ENCODE measurements at places on chromosomes 11 and 22.
A peak's percentile ranks its signal among the peaks of the same experiment; 100 is the strongest.

- no peak overlapping the region for H3K4me3 ChIP-seq
- H3K27me3 ChIP-seq, result no peaks in the 10 kb centered on the region
- peaks cover 6% of the 10 kb centered on the region for H3K4me1 ChIP-seq
These were observed 6.4 kb downstream of the DGKZ start for GRCh38 chr11:46353698-46354097.

DNA sequence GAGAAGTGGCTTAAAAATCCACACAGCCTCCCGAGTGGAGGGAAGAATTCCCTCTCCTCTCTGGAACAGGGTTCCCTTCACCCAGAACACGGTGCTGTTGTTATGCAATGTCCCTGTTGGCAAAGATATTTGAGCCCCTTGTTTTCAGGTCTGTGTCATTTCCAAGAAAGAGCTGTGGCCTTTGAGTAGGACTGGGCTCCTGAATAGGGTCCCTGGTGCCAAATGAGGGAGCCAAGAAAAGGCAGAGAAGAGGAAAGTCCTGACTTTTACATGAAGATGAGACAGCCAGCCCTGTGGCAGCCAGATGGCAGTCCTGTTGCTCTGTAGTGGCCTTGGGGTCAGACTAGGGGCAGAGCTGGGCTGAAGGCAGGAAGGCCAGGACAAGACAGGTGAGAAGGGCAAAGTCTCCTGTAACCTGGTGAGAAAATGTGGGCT is 51.2 kb upstream of the ELF5 start:
- H3K36me3 ChIP-seq, result no peaks in the 10 kb centered on the region
- H3K27ac ChIP-seq, result no peak overlapping the region
- no peaks in the 10 kb centered on the region for H3K27me3 ChIP-seq
- H3K4me1 ChIP-seq, result no peaks in the 10 kb centered on the region
- peak; percentile 57 for DNase-seq
- no peak overlapping the region for H3K4me3 ChIP-seq

DNA sequence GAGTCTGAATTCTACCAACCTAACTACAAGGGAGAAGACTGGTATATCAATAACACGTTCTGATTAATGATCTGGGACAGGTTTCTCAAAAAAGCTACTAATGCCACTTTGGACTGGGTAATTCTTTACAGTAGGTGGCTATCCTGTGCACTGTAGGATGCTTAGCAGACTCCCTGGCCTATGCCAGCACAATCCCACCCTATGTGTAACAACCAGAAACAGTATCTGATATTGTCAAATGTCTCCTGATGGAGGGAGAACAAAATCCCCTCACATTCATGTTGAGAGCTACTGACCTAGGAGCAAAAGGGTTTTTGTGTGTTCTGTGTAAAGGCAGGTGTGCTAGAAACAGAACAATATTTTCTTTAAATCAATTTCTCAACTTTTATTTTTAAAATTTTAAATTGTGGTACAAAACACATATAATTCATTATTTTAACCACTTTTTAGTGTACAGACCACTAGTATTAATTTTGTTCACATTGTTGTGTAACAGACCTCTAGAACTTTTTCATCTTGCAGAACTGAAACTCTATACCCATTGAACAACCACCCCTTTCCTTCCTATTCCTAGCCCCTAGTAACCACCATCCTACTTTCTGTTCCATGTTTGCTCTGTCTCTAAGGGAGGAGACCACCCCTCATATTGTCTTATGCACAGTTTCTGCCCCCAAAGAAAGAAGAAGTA is 2.1 kb upstream of the MS4A6A start:
- H3K4me3 ChIP-seq, result no peak overlapping the region
- H3K27me3 ChIP-seq, result no peaks in the 10 kb centered on the region
- H3K4me1 ChIP-seq, result no peaks in the 10 kb centered on the region
- H3K36me3 ChIP-seq, result peaks cover 5% of the 10 kb centered on the region
- no peak overlapping the region for H3K27ac ChIP-seq

DNA sequence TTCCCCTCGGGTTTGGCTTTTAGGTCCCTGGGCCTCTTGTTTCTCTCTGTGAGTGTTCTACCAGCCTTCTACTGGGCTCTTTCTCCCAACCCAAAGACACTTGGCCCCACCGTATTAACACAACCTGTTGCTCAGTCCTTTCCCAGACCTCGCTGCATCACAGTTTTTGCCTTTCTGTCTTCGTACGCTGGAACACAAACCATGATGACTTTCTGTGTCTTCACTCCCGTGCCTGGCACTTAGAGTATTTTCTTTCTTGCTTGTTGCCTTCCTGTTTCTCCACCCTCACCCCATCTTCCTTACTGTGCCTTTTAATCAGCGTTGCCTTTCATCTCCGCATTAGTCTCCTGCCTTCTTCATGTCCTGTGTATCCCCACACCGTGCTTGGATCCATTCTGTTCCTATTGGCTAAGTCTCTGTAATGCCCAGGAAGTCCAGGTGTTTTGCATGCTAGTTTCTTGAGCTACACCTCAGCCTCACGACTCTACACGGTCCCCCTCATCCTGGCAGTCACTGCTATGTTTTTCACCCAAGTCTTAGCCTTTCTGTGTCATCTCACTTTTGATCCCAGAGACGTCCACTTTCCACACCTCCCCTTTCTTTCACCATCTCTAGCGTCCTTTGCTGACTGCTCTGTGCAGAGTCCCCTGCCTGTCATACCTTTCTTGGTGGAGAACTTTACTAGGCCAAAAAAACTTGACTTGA is 1.6 kb downstream of the MARK2 start:
- no peak for DNase-seq
- H3K27ac ChIP-seq, result no peak overlapping the region
- no peaks in the 10 kb centered on the region for H3K27me3 ChIP-seq
- H3K4me3 ChIP-seq, result peak overlapping the region; percentile 95
- H3K36me3 ChIP-seq, result peaks cover 16% of the 10 kb centered on the region
- peaks cover 14% of the 10 kb centered on the region for H3K4me1 ChIP-seq

GRCh38 chr11:69921128-69922014 is 102.2 kb upstream of the FGF3 start:
- peak; percentile 25 for DNase-seq
- no peaks in the 10 kb centered on the region for H3K27me3 ChIP-seq
- H3K4me3 ChIP-seq, result no peak overlapping the region

GRCh38 chr22:39416319-39416718 is 16.7 kb downstream of the TAB1 start:
- H3K4me3 ChIP-seq, result no peak overlapping the region
- peaks cover 33% of the 10 kb centered on the region for H3K36me3 ChIP-seq
- H3K27ac ChIP-seq, result no peak overlapping the region
- no peaks in the 10 kb centered on the region for H3K4me1 ChIP-seq
- H3K27me3 ChIP-seq, result no peaks in the 10 kb centered on the region
- DNase-seq, result no peak

GRCh38 chr11:125494561-125494960 is 1.5 kb downstream of the FEZ1 start:
- peaks cover 5% of the 10 kb centered on the region for H3K4me1 ChIP-seq
- peak overlapping the region; percentile 99 for H3K4me3 ChIP-seq
- no peaks in the 10 kb centered on the region for H3K27me3 ChIP-seq
- no peak for DNase-seq

GRCh38 chr22:50270666-50271394 is 650 bp upstream of the MAPK11 start:
- H3K27me3 ChIP-seq, result peaks cover 15% of the 10 kb centered on the region
- no peaks in the 10 kb centered on the region for H3K4me1 ChIP-seq
- peak; percentile 84 for DNase-seq
- peaks cover 18% of the 10 kb centered on the region for H3K36me3 ChIP-seq
- peak overlapping the region; percentile 42 for H3K4me3 ChIP-seq

DNA sequence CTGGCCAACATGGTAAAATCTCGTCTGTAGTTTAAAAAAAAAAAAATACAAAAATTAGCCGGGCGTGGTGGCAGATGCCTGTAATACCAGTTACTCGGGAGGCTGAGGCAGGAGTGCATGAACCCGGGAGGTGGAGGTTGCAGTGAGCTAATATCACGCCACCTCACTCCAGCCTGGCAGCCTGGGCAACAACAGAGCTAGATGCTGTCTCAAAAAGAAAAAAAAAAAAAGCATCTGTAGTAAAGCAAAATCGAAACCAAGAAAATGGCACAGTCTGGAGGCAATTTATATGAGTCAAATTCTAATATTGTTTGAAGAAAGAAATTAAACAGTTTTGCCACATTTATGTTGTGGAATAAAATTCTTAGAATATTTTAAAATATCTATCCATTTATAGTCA is 365.0 kb upstream of the CHORDC1 start:
- H3K36me3 ChIP-seq, result peaks cover 18% of the 10 kb centered on the region
- DNase-seq, result no peak
- no peaks in the 10 kb centered on the region for H3K27me3 ChIP-seq
- no peak overlapping the region for H3K4me3 ChIP-seq
- H3K27ac ChIP-seq, result no peak overlapping the region

DNA sequence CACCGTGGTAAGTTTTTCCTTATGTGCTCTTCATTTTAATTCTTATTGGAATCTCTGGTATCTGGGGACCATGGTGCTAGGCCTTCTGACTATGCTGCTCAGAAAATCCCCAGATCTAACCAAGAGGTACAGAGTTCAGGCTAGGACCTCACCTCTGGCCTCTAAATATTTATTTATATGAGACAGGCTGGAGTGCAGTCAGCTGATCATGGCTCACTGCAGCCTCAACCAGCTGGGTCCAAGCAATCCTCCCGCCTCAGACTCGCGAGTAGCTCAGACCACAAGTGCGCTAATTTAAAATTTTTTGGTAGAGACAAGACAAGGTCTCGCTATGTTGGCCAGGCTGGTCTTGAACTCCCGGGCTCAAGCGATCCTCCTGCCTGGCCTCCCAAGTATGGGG is 38.4 kb downstream of the PKNOX2 start:
- H3K4me3 ChIP-seq, result no peak overlapping the region
- H3K27me3 ChIP-seq, result no peaks in the 10 kb centered on the region
- H3K27ac ChIP-seq, result no peak overlapping the region
- no peaks in the 10 kb centered on the region for H3K4me1 ChIP-seq
- no peaks in the 10 kb centered on the region for H3K36me3 ChIP-seq

- peaks cover 6% of the 10 kb centered on the region for H3K4me1 ChIP-seq
- H3K27ac ChIP-seq, result peak overlapping the region; percentile 87
- peaks cover 5% of the 10 kb centered on the region for H3K36me3 ChIP-seq
- H3K27me3 ChIP-seq, result no peaks in the 10 kb centered on the region
These were observed 4.6 kb upstream of the RANGAP1 start for GRCh38 chr22:41290262-41291221.

DNA sequence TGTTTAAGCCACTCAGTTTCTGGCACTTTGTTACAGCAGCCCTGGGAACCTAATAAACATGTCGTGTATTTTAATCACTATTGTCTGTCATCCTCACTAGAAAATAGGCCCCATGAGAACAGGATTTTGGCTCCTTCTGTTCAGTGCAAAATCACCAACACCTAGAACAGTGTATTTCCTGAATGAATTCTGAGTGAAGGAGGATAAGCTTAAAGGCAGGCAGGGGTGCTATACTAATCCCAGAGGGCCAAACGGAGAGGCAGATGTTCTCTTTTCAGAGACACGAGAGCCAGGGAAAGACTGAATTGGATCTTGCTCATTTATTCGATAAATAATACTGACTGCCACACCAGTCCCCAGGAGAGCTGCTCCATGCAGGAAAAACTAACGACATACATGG is 10.4 kb downstream of the SMCO4 start:
- H3K27ac ChIP-seq, result no peak overlapping the region
- no peak overlapping the region for H3K4me3 ChIP-seq
- DNase-seq, result no peak
- peaks cover 13% of the 10 kb centered on the region for H3K4me1 ChIP-seq
- H3K27me3 ChIP-seq, result no peaks in the 10 kb centered on the region

- no peak for DNase-seq
- H3K36me3 ChIP-seq, result peaks cover 22% of the 10 kb centered on the region
- H3K4me1 ChIP-seq, result no peaks in the 10 kb centered on the region
These were observed 46.0 kb downstream of the MCM5 start for GRCh38 chr22:35445933-35446332.

GRCh38 chr11:6611963-6612212 is 128 bp downstream of the TAF10 start:
- no peaks in the 10 kb centered on the region for H3K27me3 ChIP-seq
- peaks cover 62% of the 10 kb centered on the region for H3K36me3 ChIP-seq
- no peaks in the 10 kb centered on the region for H3K4me1 ChIP-seq
- peak overlapping the region; percentile 88 for H3K4me3 ChIP-seq
- H3K27ac ChIP-seq, result no peak overlapping the region

Data from H9 (cell line).